ENCODE measurements at places on chromosomes 4 and X. TPM values are rescaled to one million over a fixed set of nuclear protein-coding genes. Genes with fewer than 3 reads are reported as not detected.

Gene TRO
- total RNA-seq, result 1.3 TPM

- DNase-seq, result no peak
Observed at GRCh38 chr4:100164808-100165760, 25.2 kb downstream of the DDIT4L start.

DNA sequence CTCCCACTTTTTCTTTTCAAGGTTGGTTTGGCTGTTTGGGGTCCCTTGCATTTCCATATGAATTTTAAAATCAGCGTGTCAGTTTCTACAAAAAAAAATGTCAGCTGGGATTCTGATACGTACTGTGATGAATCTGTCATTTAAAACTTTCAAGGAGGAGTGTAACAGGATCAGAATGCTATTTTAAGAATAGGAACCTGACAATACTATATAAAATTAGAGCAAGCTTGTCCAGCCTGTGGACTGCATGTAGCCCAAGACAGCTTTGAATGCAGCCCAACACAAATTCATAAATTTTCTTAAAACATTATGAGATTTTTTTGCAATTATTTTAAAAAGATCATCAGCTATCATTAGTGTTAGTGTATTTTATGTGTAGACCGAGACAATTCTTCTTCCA is 56.5 kb downstream of the TMEM164 start:
- no peak for DNase-seq

DNA sequence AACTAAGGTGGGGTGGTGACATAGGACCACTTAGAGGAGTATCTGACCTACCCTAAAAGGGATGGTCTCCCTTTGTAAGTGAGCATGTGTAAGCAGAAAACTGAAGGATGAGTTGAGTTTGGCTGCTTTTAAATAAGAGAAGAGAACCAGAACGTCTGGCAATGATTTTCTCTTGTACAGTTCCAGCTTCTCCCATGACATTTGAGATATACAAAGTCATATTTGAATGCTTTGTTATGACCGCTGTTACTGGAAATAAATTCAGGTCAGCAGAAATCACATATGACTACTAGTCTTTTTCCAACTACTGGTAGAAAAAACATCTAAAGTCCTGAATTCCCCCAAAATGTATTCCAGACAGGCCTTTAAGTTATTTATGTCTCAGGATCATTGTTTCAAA is 313.3 kb upstream of the BMP3 start:
- no peak for DNase-seq

All from activated T-helper 1 cell treated with anti-CD3 and anti-CD28 coated beads, Interleukin-12 subunit alpha, Interleukin-12 subunit beta, Interleukin-2, Interleukin-4 antibody, amounts not matched to agents 30 ng/mL and 10 ng/mL and 1 ng/mL, durations not matched to agents 14 hours and 24 hours and 36 hours (primary cell).